EH (cell line): ENCODE measurements at places on chromosomes 1 and 21.

DNA sequence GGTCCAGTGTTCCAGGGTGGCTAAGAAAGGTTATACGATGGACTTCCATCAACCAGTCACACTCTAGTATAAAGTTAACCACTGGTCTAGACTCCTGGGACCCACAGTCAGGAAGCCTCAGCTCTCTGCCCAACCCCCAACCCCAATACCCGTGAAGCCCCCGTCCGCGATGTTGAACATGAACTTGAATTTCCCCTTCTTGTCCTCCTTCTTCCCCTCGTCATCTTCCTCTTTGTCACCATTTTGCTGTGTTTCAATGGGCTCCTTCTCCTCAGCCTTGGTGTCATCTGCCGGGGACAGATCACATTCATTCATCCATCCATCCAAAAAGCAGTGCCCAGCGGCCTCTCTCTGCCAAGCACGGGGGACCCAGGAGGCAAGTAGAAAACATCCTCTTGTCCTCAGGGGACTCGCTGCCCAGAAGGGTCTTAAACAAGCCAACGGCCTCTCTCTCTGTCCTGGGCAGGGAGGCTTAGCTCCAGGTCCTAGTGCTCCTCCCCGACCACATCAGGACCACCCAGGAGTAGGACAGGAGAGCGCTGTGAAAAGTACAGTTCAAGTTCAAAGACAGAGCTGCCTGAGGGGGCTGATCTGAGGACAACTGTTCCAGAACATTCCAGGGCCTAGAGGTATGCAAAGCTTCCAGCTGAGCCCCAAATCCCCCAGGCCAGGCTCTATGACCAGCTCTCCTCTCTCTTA lies 66.5 kb downstream of the KCNAB2 start:
- DNase-seq: no peak

GRCh38 chr1:208203127-208203847 lies 40.9 kb downstream of the PLXNA2 start:
- peak; percentile 67 for DNase-seq

DNA sequence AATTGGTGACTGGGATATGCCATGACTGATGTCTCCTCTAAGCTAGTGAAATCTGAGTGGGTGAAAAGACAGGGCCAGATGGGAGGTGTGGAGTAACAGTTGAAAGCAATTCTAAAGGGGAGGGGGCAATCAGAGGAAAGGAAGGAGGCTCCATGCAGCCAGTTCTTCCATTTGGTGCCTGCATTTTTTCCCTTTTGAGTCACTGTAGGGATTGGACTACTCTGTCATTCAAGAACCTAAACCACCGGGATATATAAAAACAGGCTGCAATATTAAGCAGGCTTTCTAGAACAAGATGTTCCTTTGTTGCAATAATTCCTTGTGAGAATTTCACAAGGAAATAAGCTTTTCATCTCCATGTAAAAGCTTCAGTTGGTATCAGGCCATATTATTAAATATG lies 18.3 kb downstream of the CLIC6 start:
- DNase-seq: no peak

GRCh38 chr21:36141513-36141925 lies 6.6 kb downstream of the CBR3 start:
- peak; percentile 81 for DNase-seq

DNA sequence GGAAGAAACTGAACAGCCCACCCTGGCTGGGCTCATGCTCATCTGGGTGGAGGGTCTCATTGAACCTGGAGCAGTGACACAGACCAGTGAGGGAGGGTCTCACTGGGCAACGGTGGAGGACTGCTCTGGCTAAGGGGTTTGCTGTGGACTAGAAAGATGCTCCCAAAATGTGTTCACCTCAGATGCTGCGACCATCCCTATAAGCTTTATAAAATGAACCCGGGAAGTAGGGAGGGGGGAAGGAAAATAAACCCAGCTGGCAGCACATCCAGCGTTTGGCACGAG lies 34.5 kb upstream of the LBR start:
- no peak for DNase-seq

DNA sequence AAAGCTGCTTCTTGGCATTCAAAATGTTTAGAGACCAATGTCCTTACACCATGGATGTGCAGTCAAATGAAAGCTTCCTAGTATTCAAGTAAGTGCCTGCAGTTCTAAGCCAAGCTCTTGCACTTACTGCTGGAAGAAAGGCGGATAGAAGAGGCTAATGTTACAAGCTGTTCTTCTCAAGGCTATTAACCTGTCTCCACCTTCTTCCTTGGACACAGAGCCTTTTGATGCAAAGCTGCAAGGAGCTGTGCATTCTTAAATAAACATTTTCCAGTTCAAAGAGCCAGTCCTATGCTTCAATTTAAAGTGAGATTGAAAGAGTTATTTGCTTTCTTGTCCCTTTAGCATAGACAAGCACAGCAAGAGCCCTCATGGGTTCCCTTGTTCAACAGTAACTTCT lies 167.9 kb upstream of the RUNX1 start:
- DNase-seq: no peak

GRCh38 chr1:245710961-245711903 lies 556.4 kb downstream of the KIF26B start:
- DNase-seq: no peak

GRCh38 chr1:46804926-46805325 lies 6.1 kb downstream of the CYP4B1 start:
- DNase-seq: no peak

GRCh38 chr1:20029178-20029912 lies 40.6 kb upstream of the PLA2G5 start:
- no peak for DNase-seq

DNA sequence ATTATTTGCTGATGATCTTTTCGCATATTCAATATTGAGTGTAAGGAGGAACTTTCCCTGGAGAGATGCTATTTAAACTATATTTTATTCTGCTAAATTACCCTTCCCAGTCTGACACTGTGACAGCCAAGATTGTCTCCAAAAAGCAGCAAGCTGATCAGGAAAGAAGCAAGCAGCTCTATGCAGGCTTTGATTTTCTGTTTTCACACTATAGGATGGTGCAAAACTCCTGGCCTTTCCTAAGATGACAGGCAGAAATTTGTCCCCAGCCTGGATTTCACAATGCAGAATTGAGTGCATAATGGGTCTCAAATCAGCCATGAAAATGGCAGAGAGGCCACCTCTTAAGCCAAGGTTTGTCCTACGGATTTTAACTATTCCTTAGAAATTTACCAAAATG lies 1.1 kb downstream of the SGIP1 start:
- DNase-seq: no peak

DNA sequence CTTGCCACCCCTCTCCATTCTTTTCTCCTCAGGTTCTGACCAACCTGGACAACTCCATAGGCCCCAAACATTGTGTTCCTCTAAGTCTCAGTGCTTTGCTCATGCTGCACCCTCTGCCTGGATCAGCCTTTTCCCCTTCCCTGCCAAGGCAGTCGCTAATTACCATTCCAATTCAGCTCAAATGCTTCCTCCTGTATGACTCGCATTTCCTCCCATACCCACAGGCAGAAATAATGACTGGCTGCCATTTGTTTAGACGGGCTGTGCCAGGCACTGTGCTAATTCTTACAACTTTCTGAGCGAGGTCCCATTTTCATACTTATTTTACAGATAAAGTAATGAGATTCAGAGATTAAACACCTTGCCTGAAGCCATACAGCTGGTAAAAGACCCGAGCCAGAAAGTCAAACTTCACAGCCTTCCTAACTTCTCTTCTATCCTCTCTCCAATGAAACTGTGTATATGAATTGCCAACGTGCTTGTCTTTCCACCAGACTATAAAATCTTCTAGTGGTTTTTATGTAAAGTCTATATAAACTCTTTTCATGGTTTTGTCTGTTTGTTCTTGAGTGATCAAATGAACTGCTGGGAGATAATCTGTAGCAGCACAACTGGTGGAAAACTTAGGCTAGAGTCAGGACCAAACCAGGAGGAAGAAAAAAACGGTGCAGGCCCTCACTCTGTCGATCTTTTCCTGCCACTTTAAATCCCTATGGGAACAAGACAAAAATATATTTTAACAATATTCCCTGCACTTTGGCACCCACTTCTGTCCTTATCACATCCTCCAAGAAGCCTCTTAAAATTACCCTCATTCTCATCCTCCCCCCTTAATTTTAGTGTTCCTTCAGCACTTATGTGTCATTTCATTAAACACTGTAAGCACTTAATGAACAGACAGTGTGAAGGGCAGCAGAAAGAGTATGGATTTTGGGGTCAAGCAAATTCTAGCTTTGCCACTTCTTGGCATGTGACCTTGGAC lies 33.7 kb downstream of the RAB3B start:
- peak; percentile 77 for DNase-seq

GRCh38 chr1:4974981-4975685 lies 320.7 kb downstream of the AJAP1 start:
- DNase-seq: no peak

- peak; percentile 4 for DNase-seq
These were observed 726 bp upstream of the CYB5R1 start for GRCh38 chr1:202967684-202968281.

DNA sequence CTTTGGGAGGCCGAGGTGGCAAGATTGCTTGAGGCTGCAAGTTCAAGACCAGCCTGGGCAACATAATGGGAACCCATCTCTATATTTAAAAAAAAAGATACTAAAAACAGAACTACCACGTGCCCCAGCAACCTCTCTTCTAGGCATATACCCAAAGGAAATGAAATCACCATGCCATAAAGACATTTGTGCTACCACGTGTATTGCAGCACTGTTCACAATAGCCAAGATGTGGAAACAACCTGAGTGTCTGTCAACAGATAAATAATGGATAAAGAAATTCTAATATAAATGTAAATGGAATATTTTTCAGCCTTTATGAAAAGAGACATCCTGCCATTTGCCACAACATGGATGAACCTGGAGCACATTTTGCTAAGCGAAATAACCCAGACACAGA lies 128.6 kb downstream of the PCNX2 start:
- DNase-seq: no peak

GRCh38 chr1:30040081-30041019 lies 683.0 kb downstream of the MATN1 start:
- DNase-seq: no peak

GRCh38 chr1:231801042-231801585 lies 174.5 kb downstream of the DISC1 start:
- no peak for DNase-seq

DNA sequence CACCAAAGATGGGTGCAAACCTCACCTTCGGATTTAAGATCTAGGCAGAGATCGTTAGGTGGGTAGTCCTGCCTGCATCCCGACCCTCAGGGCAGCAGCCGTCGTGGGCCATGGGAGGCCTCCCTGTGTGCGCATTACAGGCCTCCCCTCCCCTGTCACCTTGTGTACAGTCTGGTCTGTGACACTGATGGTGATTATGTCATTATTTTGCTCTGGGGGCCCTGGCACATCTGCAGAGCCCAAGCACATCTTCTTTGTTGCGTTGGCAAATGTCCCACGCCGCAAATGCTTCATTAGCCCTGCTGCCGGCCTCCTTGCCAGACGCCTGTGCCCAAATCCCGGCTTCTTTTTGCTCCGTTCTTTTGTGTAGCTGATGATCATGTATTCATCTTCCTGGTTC lies 31.7 kb downstream of the PROX1 start:
- no peak for DNase-seq

- no peak for DNase-seq
These were observed 1.7 kb upstream of the C1orf185 start for GRCh38 chr1:51100264-51100880.

DNA sequence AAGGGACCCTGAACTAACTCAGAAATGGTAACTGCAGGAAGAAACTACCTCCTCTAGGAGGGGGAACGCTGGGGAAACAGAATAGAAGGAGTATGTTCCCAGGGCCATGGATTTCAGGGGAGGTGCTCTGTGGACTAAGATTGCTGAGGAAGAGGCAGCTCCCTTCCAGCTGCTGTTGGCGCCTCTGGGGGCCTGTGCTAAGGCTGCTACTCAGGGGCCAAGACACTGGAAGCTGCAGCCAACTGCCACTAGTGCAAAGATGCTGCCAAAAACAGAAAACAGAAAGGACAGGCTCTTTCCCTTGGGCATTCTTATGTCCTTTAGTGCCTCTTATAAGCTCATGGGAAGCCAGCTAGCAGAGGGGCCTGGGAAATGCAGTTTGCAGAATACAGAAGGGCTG lies 58.0 kb upstream of the SGIP1 start:
- DNase-seq: no peak
